ENCODE measurements at places on chromosomes 7 and 10.

DNA sequence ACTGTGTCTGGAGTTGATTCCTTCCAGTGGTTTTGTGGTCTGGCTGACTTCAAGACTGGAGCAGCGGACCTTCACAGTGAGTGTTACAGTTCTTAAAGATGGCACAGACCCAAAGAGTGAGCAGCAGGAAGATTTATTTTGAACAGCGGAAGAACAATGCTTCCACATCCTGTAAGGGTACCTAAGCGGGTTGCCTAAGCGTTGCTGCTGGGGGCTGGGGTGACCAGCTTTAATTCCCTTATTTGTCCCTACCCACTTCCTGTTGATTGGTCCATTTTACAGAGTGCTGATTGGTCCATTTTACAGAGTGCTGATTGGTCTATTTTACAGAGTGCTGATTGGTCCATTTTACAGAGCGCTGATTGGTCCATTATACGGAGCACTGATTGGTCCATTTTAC is 13.2 kb downstream of the AKR1B15 start:
- DNase-seq, result peak; percentile 49

DNA sequence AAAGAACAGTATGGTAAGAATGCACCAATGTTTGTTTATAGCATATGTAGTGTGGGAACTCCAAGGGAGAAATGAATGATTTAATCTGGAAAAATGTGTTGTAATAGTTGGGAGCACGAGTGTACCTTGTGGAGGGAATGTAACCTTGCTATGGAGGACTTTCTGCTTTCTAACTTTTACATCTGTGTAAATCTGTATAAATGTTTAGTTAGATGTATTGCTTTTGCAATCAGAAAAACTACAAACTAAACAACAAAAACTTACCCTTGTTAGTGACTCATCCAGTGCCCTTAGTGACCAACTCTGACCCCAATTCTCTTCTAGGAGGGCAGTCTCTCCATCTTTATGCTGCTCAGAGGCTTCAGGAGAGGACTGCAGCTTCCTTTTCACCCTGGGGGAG is 89.3 kb downstream of the CCNY start:
- DNase-seq, result no peak

DNA sequence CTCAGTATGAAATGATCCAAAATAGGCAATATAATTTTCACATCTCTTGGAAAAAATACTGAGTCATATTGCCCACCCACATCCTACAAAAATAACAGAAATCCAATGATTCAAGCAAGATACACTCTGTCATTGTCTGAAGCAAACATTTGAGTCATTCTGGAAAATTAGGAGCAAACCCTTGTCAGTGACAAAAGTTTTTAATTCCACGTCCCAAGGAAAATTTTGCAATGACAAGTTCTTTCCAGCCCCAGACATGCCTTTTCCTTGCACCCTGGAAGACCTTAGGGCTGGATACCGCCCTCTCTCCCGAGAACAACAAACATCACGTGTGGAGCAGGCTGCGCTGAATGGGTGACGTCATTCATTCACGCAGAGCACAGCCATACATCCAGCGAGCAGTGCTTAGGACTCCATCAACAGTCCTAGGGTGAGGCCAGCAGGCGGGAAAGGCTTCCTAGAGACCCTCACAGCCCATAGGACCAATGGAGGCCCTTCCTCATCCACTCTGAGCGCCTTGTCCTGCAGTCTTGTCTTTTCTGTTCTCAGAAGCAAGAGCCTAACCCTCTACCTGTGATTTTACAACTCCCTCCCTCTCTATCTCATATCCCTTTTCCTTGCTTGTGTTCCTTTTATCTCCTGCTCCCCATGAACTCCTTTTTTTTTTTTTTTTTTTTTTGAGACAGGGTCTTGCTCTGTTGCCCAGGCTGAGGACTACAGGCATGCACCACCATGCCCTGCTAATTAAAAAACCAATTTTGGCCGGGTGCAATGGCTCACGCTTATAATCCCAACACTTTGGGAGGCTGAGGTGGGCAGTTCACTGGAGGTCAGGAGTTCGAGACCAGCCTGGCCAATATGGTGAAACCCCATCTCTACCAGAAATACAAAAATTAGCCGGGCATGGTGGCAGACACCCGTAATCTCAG is 23.5 kb upstream of the KDM7A start:
- peak; percentile 58 for DNase-seq

GRCh38 chr10:90458571-90458970 is 399.3 kb downstream of the HTR7 start:
- DNase-seq, result no peak

GRCh38 chr7:38025815-38026214 is 105.4 kb downstream of the EPDR1 start:
- DNase-seq, result no peak

- DNase-seq, result no peak
Observed at GRCh38 chr7:129853661-129854268, 99.0 kb downstream of the UBE2H start.

- DNase-seq, result no peak
Observed at GRCh38 chr10:112614586-112614985, 167.6 kb downstream of the VTI1A start.

GRCh38 chr10:71079761-71080380 is 132.5 kb upstream of the UNC5B start:
- DNase-seq, result no peak

DNA sequence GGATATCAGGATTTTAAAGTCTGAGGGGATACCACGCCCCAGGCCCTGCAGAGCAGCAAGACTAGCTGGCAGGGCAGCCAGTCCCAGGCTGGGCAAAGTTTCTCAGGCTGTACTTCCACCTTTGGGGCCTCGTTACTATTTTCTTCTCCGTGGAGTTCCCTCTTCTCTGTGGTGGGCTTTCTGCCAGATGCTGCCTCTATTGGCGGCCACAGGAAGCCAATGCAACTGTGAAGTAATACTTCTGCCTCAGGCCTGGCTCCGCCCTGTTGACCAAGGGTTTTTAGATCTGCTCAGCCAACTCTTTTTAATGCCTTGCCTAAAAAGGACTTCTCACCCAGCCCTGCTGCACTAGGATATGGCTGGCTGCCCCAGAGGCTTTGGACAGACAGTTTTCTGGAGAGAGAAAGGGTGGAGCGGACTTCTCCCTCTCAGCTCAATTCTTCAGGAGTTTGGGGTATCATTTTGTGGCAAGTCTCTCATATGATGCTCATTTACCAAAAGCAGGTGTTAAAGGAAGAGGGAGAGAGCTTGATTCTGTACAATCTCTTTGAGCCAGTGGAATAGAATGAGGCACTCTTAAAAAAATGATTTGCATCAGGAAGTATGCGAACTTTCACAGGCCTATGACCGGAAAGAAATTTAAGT is 67.4 kb downstream of the HHEX start:
- DNase-seq, result peak; percentile 71

GRCh38 chr7:30428246-30429155 is 50.1 kb downstream of the NOD1 start:
- DNase-seq, result no peak

- DNase-seq, result no peak
Observed at GRCh38 chr7:52074071-52074470, 757.5 kb upstream of the COBL start.

GRCh38 chr10:117138838-117139580 is 939 bp upstream of the VAX1 start:
- DNase-seq, result no peak

DNA sequence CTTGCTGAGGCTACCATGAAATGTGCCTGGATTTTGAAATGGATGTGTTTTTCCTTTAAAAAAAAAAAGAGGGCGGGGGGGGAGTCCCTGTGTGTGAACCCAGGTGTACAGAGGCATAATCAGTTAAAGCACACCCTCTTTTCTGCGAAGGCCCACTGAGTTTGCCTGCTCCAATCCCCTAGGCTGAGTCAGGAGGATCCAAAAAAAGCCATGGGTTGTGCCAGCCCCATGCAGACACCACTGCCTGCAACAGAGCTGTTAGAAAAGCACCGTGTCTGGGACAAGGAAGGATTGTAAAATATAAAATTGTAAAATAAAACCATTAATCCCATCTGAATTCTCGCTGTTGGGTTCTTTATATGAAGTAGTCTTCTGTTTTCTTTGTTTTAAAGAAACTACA is 217.9 kb downstream of the ADAM12 start:
- DNase-seq, result no peak

DNA sequence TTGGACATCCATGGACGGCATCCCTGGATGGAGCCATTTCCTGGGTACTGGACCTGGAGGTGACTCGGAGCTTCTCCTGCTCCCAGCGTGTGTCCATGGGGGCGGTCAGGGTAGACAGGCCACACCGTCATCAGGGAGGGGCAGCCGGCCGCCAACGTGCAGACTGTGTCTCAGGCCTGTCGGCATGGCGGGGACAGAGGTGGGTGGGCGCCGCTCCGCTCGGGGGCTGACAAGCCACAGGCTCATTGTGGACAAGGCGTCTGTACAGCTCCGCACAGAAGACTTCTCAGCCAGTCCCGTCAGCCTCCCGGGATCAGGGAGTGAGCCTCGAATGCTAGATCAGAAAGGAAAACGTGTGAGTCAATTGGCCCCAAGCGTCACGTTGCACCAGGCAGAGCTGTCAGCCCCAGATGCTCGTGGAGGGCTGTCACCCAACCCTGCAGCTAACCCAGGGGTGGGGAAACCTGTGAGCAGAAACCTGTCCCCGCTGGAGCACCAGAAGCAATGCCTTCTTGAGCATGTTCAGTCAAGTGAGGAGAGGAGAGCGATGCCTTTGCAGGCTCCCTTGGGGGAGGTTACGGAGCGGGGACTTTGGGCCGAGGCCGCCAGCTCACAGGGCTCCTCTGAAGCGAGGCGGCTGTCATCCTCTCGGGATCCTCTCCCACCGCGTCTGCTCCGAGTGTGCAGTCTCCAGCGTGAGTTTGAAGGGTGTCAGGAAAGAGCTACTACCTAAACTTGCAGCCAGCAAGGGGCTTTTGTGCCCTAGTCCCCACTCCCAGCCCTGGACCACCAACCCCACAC is 16.0 kb upstream of the DPYSL4 start:
- no peak for DNase-seq

- no peak for DNase-seq
Observed at GRCh38 chr10:129771576-129771975, 192.5 kb downstream of the EBF3 start.

DNA sequence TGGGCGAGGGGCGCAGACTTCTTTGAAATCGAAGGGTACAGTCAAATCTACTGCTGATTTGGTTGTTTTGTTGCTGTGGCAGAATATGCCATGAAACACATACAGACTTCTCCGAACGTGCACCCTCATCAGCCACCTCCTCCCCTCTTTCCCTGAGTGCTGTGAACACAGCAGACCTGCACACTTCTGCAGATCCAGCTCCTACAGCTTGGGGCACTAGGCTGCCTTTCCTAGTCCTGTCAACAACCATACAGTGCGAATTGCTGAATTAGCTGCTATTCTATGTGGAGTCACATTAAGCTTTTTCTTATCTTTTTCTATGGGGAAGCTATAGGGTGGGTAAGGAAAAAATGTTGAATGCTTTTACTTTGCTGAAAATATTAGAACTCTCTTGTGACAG is 57.5 kb downstream of the COL17A1 start:
- DNase-seq, result peak; percentile 31

DNA sequence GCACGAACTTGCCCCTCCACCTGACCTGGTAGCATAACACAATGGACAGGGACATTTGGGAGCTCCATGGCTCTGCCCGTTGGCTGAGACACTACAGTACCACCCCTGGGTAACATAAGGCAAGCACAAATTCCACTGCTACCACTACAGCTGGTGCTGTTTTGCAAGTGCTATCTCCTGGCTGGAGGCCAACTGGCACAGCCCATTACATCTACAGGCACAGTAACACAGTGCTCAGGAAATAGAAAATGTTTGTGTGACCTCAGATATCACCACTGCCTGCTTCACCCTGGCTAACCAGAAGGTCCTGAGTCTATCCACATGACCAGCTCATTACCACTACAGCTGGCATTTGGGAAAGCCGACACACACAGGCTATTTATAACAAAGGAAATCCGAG is 631.1 kb upstream of the MBL2 start:
- DNase-seq, result no peak

DNA sequence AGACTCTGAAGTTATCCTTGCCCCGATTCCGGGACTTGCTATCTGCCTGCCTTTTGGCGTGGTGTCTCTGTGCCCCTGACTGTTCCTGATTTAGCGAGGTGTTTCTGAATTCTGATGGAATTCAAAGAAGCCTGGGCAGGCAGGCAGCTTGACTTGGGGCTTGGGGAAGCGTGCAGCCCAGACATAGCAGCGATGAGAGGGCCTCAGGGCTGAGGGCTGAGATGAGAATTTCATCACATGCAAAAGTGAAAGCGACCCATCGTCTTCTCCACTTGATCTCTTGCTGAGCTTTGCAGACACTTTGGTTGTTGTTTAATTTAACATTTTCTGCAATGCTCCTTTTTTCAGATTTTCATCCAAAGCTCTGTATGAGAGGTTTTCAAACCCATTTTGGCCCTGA is 57.8 kb downstream of the TCF7L2 start:
- peak; percentile 59 for DNase-seq

DNA sequence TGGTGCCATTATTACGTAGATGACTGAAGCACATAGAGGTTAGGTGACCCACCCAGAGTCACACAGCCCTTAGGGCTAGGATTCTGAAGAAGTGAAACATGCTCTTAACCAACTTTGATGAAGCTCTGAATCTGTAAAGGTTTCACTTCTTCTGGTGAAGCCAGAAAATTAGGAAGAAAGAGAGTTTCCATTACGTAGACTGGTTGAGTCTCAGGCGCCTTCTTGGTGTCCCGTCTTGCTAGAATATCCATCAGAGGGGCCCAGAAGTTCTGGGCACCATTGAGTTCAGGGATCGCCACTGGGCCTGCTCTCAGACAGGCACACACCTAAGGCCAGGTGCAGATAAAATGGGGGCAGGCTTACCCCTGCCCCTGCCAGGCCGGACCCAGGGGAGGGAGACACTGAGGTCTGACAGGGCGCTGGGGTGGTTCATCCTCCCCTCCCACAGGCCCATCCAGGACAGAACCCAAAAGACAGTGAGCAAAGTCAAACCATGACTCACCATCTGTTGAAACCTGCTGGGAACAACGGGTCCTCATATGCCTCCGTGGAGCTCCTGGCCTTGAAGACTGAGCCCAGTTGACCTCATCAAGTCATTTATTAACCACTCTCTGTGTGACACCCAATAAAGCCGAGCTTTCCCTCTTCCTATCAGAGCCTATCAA is 33.2 kb downstream of the DRGX start:
- no peak for DNase-seq

- DNase-seq, result peak; percentile 37
Observed at GRCh38 chr7:73828107-73828803, 2.5 kb upstream of the CLDN4 start.

- no peak for DNase-seq
Observed at GRCh38 chr7:34337163-34337562, 320.9 kb upstream of the NPSR1 start.

- DNase-seq, result peak; percentile 21
Observed at GRCh38 chr7:75967487-75967997, 26.9 kb downstream of the TMEM120A start.

GRCh38 chr7:2416650-2417049 is 13.2 kb downstream of the CHST12 start:
- no peak for DNase-seq

DNA sequence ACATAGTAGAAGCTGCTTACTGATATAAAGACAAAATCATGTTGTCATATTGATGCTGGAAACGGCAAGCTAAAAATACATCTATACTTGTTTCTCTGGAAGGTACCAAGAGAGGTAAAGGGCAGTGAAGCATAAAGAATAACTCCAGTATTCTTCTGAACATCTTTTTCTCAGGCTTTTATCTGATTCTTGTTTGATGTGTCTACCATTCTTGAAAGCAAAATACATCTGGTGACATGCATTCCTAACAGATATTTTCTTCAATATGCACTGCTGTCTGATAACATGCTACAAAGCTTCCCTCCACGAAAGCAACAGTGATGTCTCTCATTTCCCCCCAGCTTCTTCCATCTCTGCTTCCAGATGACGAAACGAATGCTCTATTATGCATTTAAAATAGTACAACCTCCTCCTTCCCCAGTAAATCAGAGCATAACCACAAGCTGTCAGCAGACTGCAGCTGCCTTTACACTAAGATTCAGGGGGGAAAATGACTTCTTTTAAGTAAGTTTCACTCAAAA is 100.8 kb downstream of the ARHGAP21 start:
- no peak for DNase-seq
